ENCODE measurements at places on chromosomes 1 and 21.

DNA sequence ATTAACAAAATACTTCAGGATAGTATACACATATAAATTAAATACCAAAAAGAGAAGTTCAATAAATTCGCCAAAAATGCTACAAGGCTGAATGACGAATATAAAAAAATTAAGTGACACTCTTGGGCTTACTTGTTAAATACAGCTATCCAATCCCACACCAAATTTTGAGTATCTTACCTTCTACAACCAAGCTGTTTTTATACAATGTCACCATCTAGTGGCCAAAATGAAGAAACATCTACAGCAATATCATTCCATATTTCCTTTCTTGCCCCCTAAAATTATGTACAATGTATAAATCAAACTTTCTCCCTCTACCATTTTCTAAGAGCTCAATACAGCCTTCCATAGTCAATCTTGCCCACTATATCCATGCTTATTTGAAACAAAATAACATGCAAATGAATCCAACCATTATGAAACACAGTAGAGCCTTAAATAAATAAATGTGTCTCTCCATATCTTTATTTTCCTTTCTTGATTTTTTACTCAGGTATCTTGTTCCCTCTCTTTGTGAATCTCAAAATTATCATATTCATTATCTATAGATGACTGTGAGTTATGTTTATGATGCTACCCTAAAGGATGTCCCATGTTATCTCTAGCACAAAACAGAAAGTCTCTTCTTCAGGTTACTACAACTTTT lies 86.3 kb downstream of the ACBD6 start:
- DNase-seq = peak; percentile 33

DNA sequence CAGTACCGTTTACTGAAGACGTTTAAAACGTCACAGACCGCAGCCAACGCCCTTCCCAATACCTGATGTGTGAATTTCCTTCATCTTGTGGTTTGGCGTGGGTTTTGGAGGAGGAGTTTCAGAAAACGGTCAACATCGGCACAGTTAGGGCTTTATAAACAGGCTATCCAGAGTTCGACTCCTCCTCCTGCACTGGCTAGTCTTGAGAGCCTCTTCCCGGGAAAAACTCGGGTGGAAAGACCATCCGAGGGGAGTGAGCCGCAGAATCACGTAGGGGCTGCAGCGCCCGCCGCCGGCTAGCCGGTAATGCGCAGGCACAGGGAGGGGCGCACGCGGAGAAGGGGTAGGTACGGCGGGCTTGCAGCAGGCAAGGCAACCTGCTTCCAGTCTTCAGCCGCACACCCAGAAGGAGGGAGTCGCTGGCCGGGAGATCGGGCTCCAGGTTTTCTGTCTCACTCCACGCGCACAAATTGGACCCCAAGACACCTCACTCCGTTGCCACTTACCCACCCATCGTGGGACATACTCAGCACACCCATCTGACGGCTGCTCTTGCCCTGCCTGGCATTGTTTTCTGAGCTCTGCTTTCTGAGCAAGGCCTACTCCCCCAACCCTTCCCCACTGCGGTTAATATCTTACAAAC lies 25.4 kb downstream of the SLC19A2 start:
- DNase-seq = no peak

GRCh38 chr1:31573261-31573660 lies 3.1 kb upstream of the TINAGL1 start:
- DNase-seq = no peak

DNA sequence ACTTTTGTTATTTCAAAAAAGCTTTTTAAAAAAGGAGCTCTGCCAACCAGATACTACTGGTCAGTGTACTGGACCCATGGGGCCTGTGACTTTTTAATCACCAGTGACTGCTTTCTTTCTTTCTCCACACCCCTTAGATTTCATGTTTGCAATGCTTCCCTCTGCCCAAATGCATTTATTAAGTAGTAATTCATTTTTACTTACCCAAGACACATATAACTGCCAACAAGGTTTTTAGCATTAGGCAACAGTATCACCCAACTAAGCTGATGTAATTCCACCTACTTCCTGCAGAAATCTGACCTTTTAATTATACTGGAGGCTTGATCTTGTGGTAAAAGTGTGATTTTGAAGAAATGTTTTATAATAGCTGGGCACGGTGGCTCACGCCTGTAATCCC lies 12.5 kb downstream of the MECR start:
- no peak for DNase-seq

GRCh38 chr1:69595486-69595885 lies 27.8 kb downstream of the LRRC7 start:
- peak; percentile 22 for DNase-seq

DNA sequence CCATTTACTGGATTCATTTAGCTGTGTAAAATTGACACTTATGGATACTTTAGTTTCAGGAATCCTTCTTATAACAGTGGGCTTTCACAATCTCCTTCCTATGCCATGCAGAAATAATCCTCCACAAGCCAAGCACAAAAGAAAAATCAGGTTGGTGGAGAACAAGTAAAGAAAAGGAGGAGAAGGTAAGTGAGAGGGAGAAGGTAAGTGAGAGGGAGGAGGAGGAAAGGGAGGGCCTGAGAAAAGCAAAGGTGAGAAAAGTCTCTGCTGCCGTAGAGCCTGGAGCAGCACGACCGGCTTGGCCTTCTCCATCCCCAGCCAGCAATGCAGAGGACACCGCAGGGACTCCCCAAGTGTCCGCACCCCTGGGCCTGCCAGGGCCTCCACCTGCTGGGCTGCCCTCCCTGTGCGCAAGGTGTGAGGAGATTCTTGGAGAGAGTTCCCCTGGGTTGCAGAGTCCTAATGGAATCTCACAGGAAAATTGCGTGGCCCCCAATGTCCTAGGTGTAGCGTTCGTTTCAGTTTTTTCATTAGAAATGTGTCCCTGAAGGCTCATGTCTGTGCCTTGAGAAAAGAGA lies 39.0 kb downstream of the PRMT2 start:
- DNase-seq = no peak

- DNase-seq = no peak
Observed at GRCh38 chr21:24486973-24487372, 1120.3 kb downstream of the MRPL39 start.

GRCh38 chr21:37266515-37267221 lies 466 bp downstream of the VPS26C start:
- DNase-seq = no peak

GRCh38 chr21:18877917-18878316 lies 474.3 kb upstream of the TMPRSS15 start:
- no peak for DNase-seq

DNA sequence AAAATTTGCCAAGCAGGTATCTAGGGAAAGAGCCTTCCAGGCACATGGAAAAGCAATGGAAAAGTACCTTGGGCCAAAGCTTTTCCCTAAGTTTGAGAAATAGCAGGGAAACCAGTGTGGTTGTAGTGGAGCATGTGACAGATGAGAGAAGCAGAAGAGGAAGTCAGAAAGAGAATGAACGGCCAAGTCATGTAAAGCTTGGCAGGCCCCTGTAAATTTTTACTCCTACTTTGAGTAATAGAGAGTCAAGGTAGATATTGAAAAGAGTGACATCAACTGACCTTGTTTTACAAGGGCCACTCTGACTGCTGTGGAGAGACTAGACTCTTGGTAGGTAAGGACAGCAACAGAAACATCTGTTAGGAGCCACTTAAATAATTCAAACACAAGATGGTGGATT lies 180.9 kb upstream of the PRMT6 start:
- DNase-seq = no peak

DNA sequence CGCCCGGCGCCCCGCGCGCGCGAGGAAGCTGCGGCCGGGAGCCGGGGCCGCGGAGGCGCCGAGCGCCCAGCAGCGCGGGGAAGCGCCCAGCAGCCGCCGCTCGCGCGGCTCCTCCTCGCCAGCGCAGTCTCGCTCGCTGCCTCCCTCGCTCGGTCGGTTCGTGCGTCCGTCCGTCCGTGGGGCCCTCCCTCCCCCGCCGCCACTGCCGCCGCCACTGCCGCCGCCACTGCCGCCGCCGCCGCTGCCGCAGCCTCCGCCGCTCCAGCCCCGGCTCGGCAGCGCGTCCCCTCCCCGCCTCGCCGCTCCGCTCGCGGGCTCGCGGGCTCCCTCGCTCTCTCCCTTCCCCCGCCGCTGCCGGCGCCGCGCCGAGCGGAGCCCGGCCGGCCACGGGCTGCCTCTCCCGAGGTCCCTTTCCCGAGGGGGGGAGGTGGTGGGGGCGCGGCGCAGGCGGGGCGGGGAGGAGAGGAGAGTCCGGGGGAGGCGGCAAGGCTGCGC lies at the start of gene KCND3:
Gene KCND3 (minus strand): TSS at position 138 of the 495 bp plus-strand sequence.
- no peak for DNase-seq

GRCh38 chr21:26834181-26834905 lies 10.9 kb downstream of the ADAMTS1 start:
- DNase-seq = no peak

- DNase-seq = no peak
Observed at GRCh38 chr1:228259951-228260350, 52.1 kb downstream of the OBSCN start.

DNA sequence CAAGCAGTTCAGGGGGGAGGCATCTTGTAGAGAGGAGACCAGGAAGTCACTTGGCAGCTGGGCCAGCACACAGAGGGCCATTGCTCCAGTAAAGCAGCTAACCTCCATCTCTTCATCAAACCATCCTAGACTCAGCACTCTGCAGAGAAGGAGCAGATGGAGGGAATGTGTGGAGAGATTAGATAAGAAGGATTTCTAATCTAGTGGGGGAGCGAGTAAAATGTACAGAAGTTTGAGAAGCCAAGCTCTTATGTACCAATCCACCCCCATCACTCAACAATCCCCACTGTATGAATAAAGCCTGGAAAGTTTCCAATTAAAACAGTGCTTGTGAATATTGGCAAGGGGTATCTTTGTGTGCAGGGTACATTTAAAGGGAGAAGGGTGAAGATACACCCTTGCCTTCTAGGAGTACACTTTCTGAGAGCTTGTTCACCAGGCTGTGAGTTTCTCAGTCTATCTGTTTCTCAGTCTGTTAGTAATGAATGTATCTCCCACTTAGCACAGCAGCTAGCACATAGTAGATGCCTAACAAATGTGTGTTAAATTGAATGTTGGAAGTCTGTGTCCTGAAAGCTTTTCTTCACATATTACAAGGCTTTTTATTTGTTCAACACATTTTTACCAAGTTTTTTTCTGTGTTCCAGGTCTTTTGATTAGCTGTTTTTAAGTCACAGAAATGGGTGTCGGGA lies 142.7 kb upstream of the UBE2U start:
- DNase-seq = no peak

DNA sequence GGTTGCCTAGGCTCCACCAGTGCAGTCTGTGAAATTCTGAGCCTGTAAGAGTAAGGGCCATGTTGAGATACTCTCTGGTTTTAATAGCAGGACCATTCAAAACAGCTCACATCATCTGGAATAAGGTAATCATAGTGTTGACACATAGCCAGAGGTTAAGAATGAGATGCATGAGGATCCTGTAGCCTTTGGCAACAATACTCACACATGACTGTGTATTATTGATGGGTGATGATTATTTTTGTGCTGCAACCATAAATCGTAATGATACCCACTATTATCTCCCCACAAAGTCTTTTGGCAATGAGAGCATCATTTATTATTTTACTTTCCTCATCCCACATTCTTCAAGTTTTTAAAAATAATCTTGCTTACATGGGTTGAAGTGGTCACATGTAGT lies 35.5 kb downstream of the KCNK2 start:
- no peak for DNase-seq

DNA sequence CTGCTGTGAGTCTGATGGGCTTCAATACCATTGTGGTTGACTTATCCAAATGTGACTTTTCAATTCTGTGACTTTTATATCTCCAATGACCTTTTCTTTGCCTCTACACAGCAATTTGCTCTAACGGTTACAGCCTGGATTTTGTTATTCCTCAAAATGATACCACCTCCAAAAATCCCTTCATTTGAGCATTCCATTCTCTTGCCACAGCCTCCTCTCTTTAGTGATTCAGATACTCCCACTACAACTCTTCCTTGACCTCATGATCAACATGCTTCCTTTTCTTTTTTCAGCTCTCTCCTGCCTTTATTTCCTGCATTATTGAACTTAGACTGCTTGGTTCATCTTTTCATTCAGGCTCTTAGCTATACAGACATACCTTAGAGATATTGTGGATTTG lies 16.6 kb upstream of the IL19 start:
- DNase-seq = no peak

- no peak for DNase-seq
Observed at GRCh38 chr1:243487649-243488227, 231.9 kb downstream of the SDCCAG8 start.

- DNase-seq = no peak
Observed at GRCh38 chr1:20479840-20480239, 6.2 kb downstream of the CAMK2N1 start.

GRCh38 chr1:168734271-168734670 lies 5.3 kb upstream of the DPT start:
- DNase-seq = no peak

- DNase-seq = no peak
Observed at GRCh38 chr1:100266741-100267140, 725 bp downstream of the RTCA start.

GRCh38 chr1:207444514-207445217 lies 9.5 kb upstream of the CR2 start:
- no peak for DNase-seq

DNA sequence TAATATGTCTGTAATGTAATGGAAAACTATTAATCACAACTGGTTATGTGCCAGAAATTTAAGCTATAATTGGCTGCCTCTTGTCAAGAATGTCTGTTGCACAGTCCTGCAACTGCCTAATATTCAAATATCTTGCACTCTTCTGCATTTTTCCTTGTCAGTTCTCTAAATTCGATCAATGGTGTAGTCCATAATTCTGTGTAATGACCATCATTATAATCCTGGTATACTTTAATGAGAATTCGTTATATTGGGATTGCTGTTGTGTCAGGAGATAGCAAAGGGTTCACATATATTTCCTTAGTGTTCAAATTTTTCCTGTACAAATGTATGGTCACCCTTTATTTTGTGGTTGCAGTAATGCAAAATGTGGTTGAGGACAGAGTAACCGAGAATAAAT lies 4.8 kb downstream of the NTNG1 start:
- DNase-seq = no peak

GRCh38 chr1:85125891-85126290 lies 74.9 kb downstream of the SYDE2 start:
- no peak for DNase-seq

- DNase-seq = no peak
Observed at GRCh38 chr1:209875515-209875914, 47.7 kb downstream of the UTP25 start.

DNA sequence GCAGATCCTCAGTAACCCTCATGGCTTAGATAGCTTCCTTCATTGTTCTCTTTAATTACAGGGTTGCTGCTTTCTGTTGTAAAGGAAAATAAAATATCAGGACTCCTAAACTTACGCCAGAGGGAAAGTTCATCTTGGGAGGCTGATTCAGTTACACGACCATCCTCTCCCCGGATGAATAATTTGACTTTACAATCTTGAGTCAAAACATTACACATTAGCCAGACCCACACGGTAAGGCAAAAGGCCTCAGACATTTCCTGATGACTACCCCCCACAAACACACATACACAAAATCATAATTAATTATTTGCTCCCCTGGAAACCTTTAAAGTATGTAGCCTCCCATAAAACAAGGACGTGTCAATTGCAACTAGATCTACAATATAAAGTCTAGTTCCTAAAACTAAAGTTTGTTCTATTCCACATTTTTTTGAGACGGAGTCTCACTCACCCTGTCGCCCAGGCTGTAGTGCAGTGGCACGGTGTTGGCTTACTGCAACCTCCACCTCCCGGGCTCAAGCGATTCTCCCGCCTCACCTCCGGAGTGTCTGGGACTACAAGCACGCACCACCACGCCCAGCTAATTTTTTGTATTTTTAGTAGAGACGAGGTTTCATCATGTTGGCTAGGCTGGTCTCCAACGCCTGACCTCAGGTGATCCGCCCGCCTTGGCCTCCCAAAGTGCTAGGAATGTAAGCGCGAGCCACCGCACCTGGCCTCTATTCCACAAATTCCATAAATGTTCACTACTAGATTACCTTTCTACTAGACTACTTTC lies 830 bp upstream of the PRDX1 start:
- no peak for DNase-seq
